ENCODE measurements at places on chromosomes 12 and 14.

DNA sequence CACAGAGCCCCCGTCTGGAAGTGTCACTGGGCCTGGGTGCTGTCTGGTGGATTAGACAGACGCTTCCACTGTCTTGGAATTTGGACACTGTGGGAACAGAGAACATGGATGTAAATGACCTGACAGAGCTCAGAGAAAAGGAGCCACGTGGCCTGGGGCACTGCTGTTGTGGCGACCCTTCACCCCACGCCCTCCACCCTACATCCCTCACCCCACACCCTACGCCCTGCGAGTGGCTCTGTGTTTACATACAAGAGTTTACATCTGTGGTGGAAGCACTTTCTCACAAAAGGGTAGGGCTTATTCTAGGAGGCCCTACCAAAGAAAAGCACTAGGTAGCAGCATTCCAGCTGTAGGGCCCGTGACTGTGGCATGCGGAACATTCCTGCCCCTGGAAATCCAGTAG, 47.7 kb downstream of the B4GALNT3 start:
- no peak for DNase-seq

DNA sequence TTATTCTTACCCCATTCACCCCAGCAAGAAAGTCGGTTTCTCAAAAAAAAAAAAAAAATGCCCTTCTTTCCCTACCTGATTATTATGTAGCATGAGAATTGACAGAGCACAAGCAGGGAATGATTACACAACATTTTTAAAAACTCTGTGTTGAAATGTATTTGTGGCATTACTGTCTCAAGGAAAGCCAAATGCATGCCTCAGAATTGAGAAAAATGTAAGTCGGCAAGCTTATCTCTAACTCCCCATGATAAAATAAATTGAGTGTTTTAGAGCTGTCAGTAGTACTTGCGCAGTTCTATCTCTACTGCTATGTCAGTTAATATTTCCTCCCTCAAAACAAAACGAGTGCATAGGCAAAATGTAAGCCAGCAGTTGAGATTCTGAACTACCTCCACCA, 25.7 kb downstream of the ANO4 start:
- DNase-seq, result no peak

GRCh38 chr12:67842124-67842523, 147.1 kb upstream of the IFNG-AS1 start:
- DNase-seq, result no peak

- no peak for DNase-seq
Observed at GRCh38 chr14:54450535-54450934, 9.4 kb upstream of the CNIH1 start.

DNA sequence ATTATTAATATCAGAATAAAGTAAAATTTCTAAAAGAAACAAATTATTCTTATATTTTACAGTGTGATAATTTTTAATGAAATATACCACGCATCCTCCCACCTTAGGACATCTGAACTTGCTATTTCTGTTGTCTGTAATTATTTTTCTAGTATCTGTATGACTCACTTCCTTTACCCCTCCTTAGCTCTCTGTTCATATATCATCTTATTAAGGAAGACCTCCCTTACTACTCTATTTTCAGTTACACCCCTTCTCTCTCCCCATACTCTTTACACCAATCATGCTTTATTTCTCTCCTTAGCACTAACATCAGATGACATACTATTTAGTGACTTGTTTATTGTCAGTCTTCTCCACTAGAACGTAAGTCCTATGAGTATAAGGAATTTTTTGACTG, 34.2 kb upstream of the C12orf50 start:
- DNase-seq, result no peak

- DNase-seq, result no peak
Observed at GRCh38 chr14:102505000-102505619, 4.5 kb downstream of the ANKRD9 start.

- DNase-seq, result no peak
Observed at GRCh38 chr12:130120012-130120805, 42.1 kb upstream of the FZD10 start.

GRCh38 chr14:91062600-91062999, 2.2 kb upstream of the RPS6KA5 start:
- no peak for DNase-seq

DNA sequence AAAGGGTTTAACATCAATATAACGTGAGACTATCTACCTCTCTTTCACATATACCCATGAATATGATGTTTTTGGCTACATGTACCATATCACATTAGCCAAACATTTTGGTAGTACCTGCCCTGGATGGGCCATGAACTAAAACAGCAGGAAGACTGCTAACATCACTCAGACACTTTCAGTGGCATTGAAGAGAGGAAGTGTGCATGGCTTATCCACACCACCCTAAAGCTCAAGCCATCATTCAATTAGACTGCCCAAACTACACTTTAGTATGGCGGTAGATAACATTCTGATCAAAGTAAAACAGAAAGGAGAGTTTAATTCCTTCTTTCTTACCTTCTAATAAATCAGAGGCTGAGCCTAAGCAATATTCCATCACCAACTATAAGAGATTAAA, 103.0 kb downstream of the PEBP1 start:
- DNase-seq, result no peak

DNA sequence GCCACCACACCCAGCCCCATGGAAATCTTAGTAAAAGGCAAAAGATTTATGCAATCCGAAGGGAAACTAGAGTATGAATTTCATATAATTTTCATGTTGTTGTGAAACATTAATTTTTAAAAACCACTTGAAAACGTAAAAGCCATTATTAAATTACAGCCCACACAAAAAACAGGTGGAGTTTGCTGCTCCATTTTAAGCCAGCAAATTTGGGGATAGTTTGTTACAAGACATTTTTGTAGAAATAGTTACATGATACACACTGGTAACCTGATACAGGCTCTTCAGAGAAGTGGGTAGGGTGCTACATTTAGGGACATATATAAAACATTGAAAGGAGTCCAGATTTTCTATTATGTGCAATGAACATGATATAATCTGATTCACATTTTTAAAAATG, 17.6 kb downstream of the GNPTAB start:
- no peak for DNase-seq

- DNase-seq, result no peak
Observed at GRCh38 chr12:120759591-120760348, 34.1 kb downstream of the ACADS start.

DNA sequence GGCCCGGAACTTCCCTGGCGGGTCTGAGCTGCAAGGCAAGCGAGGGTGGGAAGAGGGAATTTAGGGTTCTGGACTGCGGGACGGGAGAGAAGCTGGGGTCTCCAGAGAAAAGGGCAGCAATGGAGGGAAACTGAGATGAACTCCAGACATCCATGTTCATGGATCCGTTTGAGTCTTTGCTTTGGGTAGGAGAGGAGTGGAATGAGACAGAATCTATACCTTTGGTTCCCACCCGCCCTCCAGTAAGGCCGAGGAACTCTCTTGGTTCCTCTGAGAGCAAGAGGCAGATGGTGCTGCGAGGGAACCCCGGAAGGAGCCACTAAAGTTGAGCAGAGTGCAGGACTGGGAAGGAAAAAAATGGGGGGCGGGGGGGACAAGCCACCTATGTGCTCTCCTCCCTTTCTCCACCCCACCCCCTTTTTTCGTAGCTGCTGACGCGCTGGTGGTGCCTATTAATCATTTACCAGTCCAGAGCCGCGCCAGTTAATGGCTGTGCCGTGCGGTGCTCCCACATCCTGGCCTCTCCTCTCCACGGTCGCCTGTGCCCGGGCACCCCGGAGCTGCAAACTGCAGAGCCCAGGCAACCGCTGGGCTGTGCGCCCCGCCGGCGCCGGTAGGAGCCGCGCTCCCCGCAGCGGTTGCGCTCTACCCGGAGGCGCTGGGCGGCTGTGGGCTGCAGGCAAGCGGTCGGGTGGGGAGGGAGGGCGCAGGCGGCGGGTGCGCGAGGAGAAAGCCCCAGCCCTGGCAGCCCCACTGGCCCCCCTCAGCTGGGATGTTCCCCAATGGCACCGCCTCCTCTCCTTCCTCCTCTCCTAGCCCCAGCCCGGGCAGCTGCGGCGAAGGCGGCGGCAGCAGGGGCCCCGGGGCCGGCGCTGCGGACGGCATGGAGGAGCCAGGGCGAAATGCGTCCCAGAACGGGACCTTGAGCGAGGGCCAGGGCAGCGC, 1.2 kb downstream of the SSTR1 start:
- DNase-seq, result peak; percentile 26

DNA sequence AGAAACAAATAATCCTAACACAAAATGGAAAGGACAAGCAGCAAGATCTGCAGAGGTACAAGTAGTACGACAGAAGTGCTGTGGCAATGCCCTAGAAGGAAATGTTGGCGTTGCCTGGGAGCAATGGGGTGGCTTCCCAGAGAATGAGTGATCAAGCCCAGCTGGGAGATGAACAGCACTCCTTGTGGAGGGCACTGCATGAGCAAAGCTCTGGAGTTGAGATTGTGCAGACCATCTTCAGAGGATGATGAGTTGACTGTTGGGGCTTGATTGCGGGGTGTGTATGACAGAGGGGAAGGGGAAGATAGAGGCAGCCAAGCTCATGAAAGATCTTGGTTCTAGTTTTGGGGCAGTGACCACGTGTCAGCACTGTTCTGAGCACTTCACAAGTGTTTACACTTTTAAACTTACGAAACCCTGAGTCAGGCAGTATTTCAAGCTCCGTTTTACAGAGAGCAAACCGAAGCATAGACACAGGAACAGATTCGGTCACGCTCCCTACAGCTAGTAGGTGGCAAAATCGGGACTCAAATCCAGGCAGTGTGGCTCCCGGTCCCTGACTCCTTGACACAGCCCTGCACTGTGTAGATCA, 127.2 kb upstream of the LHX5 start:
- no peak for DNase-seq

DNA sequence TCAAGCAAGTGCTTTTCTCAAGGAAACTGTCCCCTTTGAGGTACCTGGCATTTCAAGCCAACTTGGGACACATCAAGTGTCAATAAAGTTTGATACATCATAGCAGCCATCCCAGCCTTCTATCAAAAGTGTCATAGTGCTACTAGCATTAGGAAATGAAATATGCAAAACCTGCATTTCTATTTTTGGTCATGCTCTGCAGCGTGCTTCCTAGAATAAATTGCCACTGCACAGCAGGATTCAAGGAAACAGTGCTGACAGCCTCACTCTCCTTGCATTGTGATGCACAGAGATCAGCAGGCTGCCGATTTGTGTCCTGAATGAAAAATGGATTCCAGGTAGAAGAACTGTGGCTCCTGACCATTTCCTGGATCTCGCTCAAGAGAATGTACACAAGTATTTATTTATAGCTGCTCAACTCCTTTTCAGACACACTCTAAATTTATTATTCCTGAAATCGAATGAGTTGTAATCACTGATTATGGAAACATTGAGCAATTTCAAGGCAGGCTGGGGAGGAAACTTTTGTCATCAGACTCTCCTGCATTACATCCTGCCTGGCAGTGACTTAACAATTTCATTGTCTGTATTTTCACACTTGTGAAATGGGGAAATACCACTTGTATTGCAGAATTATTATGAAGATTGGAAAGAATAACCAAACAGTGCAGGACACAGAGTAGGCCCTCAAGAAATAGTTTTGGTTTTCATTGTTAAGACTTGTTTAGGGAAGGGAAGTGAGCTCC, 120.9 kb downstream of the SLC38A6 start:
- DNase-seq, result no peak

- DNase-seq, result no peak
Observed at GRCh38 chr14:39268393-39268792, 34.7 kb downstream of the MIA2 start.

DNA sequence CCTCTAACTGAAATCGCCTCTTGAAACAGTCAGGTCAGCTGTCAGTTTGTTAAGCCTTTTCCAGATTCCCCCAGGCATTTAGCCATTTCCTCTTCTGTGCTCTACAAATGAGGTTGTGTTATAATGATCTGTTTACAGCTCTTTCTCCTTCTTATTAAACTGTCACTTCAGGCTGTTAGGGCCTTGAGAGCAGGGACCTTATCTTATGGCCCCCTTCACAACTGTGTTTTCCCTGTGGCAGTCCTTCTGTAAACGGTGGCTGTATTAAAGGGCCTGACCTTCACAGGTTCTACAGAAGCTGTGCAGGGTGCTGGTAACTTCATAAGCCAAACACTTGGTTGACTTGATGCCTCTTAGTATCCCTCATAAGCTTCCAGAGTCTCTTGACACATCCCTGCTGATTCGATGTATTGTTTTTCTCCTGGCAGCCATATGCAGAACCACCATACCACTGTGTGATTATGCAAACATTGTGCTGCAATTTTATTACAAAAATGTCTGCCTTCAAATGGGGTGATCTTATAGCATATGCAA, 104.7 kb downstream of the PLEKHA5 start:
- no peak for DNase-seq

- no peak for DNase-seq
Observed at GRCh38 chr14:72714871-72715214, 179.1 kb downstream of the DPF3 start.

DNA sequence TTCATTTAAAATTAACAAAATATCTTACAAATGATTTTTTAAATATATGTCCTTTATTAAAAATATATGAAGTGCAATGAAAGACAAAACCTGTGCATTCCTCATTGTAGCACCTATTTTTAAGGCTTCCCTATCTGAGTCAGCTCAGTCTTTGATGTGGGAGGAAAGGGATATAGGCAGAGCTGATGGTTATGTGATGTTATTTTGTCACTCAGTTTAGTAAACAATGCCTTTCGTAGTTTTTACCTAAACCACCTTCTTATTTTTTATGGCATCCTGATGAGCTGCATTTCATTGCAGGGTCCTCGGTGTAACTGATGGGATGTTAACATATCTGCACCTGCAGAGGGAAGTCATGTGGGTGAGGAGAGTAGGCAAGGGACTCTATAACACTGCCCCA, 58.9 kb upstream of the FRMD6 start:
- no peak for DNase-seq

- no peak for DNase-seq
Observed at GRCh38 chr12:55708695-55709233, 1.1 kb upstream of the ITGA7 start.

GRCh38 chr12:87656311-87656710, 372.9 kb downstream of the C12orf50 start:
- no peak for DNase-seq

DNA sequence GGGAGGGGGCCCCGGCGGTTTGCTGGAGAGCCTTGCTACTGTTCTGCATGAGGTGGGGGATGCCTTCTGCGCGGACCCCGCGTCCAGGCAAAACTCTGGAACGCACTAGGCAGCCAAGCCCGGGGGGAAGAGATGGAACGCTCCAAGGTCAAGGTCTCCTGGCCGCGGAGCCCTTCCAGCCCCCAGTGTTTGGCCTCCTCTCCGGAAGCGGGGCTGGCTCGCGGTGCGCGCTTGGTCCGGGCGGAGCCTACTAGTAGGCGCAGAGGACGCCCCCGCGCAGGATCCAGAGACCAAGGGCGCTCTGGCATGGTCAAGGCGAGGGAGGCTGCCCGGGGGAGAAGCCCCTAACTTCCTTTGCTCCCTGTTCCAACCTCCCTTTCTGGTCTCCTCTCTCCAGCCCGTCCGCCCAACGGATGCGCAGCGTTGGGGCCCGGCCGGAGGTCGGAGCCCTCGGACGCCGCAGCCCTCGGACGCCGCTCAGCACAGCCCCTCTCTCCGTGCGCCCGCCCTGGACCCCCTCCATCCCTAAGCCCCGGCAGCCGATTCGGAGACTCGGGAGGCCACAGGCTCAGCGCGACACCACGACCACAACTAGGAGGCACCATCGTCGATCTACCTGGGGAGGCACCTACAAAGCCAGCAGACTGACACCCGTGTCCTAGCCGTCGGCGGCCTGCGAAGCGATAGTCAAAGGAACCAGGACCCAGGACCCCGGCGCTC, 669 bp upstream of the KCNK13 start:
- DNase-seq, result peak; percentile 28

- DNase-seq, result no peak
Observed at GRCh38 chr12:106906715-106907114, 49.0 kb upstream of the TMEM263 start.

Data from HuH-7 (cell line).